AG04450 (cell line): ENCODE measurements at places on chromosomes 13 and 19.

DNA sequence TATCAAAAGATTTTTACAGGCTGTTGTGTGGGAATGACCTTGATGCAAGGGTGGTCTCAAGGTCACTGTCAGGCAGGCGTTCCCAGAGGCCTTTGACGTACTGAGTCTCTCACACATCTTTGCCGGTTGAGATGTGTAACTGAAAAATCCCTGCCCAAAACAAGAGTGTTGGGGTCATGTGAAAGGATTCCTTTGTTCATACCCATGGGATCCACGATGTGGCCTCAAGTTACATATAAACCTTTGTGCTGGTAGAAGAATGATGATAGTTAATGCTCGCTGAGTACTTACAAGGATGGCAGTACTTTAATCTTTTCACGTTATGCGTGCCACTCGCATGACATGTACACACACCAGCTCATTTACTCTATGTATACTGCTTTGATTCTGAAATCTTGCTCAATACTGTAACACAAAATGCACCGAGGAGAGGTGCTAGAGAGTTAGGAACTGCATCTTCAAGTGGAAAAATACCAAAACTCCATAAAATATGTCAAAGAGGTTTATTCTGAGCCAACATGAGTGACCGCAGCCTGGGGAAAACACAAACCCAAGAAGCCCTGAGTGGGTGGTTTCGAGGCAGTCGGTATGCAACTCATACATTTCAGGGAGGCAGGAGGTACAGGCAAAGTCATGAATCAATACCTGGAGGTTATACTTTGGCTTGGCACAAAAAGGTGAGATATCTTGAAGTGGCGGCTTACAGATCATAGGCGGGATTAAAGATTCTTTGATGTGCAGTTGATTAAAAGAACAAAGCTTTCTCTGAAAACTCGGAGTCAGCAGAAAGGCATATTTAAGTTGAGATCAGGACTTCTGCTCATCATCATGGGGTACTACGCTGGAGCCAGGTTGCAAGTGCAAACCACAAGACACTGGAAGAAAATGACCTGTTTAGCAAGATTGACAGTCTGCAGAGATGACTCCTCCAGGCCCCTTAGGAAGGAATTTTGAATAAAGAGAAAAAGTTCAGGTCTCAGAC, 87.4 kb upstream of the ARHGEF7 start:
- no peak for DNase-seq

DNA sequence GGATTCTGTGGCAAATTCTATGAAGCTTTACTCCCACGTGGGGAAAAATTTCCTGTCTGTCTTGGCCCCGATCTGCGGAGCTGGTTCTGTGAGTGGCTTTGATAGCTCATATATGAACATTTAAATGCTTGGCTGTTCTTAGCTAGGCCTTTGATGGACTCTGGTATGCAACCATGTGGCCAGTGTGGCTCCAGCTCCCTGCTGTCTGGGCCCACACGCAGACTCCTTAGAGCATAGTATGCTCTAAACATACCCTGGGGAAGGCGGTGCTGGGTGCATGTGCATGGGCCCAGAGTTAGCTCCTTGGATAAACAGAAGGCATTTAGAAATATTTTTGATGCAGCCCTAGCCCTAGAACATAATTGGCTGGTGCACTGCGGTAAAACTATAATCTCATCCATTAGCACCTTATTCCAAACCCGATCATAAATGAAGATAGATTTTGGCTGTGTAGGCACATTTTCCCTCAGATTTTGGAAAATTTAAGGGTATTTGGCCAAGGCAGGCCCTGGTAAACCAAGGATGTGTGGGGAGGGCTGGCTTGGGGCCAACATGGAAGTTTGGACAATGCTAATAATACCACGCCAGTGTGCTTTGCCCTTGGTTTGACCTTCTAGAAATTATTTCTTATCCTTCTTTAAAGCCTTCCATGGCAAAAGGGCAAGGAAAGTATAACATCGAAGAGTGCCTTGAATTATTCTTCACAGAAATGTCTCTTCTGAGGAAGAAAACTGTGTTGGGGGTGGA, 153.5 kb downstream of the LMO7 start:
- DNase-seq: no peak

DNA sequence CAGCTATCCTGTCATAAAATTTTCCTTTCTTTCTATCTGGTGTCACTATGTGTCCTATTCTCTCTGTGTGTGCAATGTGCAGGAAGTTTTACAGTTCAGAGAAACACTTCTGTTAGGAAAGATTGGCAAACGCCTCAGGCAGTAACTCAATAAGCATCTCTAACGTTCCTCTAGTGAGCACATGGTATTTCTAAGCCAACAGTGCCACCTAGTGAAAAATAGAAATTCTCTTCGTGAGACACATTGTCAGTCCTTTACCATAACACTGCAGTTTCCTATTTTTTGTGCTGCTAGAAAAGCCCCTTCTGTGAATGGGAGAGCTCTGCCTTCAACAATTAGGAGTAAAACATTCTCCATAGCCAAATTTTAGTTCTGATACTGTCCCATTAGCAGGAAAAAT, 50.7 kb downstream of the ZNF723 start:
- no peak for DNase-seq

- DNase-seq: no peak
Measured at GRCh38 chr19:51779181-51779580, 15.8 kb upstream of the FPR3 start.

DNA sequence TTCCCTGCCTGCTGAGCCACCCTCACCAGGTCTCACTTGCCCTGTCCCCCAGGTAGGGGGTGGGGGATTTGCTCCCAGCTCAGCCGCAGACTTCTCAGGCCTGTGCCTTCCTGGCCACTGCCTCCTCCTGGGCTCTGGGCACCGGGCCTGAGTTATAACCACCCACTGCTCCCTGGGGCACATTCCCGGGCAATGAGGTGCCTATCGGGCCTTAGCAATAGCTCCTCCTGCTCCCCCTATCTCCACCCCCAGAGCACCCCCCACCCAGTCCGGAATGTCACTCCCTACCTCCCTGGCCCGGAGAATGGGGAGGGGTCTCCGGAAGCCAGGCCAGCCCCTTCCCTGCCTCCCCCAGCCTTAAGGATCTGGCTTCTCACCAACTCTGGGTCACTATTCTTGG, at the start of gene KLK5:
TSS of gene KLK5 (minus strand) at position 129 of the 400 bp plus-strand sequence. CDS start 381 bp downstream, outside the sequence.
- DNase-seq: no peak

DNA sequence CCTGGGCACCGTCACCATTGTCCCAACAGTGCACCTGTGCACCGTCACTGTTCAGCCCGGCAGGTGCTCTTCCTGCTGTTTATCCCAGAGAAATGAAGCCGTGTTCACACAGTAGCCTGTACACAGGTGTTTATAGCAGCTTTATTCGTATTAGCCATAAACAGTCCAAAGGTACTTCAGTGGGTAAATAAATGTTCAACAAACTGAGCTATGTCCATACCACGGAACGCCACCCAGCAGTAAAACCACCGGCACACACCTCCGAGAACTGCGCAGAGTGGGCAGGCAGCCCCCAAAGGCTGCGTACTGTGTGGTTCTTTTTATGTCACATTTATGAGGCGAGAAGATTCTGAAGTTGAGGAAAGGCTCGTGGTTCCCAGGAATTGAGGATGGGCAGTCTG, 44.9 kb upstream of the DCUN1D2 start:
- DNase-seq: no peak

- no peak for DNase-seq
Measured at GRCh38 chr13:23254506-23254905, 73.7 kb downstream of the SGCG start.

- DNase-seq: no peak
Measured at GRCh38 chr13:20157151-20157796, 3.6 kb downstream of the GJA3 start.

- DNase-seq: no peak
Measured at GRCh38 chr13:67275351-67275960, 45.3 kb upstream of the PCDH9 start.

DNA sequence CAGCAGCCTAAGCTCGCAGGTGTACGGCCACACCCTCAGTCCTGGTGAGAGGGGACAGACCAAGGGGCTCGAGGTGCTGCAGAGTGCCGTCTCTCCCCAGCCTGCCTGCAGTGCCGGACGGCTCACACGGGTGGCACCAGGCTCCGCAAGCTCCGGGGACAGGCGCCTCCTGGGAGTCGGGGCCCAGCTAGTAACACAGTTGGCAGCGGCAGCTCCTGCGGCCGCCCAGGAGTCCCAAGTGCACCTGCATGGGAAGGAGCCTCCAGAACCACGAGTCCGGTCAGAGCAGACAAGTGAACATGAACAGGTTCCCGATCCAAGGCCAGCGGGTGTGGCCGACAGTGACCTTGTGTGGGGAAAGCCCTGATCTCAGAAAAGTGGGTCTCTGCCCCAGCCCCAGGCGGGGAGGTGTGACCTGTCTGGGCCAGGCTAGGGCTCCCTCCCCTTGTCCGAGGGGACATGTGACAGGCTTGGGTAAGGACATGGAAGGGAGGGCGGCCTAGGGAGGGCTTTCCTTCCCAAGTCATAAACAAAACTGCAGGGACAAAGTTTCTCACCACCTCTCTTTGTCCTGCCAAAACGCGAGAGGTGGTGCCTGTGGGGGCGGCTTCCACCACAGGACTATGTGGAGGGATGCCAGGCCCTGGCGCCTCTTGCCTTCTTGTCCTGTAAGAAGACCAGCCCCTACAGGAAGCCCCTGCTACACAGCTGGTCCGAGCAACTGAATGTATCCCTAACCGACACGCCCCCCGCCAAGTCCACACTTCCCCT, 46.5 kb downstream of the MLLT1 start:
- no peak for DNase-seq
